Stimulated activated CD4-positive, alpha-beta T cell treated with anti-CD3 and anti-CD28 coated beads, Interleukin-2, amount 100 ng/mL, for 24 hours (primary cell): ENCODE measurements at places on chromosomes 3 and 15.

GRCh38 chr3:13079051-13079450 lies 5.8 kb upstream of the IQSEC1 start:
- no peak for DNase-seq

GRCh38 chr15:64847876-64848716 lies 6.4 kb downstream of the PLEKHO2 start:
- DNase-seq, result no peak

- DNase-seq, result no peak
Measured at GRCh38 chr3:40793730-40794129, 269.0 kb downstream of the ZNF621 start.

GRCh38 chr3:72542781-72543180 lies 305.5 kb downstream of the SHQ1 start:
- no peak for DNase-seq

- DNase-seq, result no peak
Measured at GRCh38 chr3:13364602-13365271, 55.4 kb downstream of the NUP210 start.

GRCh38 chr3:107925851-107926250 lies 165.0 kb downstream of the CD47 start:
- no peak for DNase-seq

- DNase-seq, result no peak
Measured at GRCh38 chr3:25556447-25556846, 108.3 kb downstream of the TOP2B start.

GRCh38 chr3:29454161-29454611 lies 173.3 kb downstream of the RBMS3 start:
- no peak for DNase-seq

DNA sequence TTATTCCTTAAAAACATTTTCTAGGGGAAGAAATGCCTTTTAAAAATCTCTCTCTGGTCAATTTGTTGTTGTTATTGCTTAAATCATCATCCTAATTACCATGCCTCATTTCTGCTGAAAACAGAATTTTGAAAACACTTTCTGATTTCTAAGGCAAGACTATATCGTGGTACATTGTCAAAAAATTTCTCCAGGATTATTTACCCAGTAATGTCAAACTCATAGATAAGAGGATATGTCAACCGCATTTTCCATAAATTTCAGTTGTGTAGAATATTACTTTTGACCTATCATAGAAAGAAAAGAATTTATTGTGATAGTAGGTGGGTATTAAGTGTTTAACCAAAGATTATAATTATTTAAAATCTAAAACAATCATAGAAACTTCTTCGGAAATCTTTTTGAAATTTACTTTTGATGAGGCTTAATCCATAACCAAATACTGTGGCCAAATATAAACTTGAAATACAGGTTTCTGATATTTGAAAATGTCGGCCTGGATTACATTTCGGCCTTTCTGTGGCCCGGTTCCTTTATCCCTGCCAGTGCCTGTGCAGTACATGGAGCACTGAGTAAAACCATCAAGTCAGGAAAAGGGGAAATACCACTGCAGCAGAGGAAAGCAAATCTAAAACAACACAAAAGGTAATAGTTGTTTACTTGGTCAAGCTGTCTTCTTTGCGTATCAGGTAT lies 173.4 kb downstream of the MYRIP start:
- no peak for DNase-seq

DNA sequence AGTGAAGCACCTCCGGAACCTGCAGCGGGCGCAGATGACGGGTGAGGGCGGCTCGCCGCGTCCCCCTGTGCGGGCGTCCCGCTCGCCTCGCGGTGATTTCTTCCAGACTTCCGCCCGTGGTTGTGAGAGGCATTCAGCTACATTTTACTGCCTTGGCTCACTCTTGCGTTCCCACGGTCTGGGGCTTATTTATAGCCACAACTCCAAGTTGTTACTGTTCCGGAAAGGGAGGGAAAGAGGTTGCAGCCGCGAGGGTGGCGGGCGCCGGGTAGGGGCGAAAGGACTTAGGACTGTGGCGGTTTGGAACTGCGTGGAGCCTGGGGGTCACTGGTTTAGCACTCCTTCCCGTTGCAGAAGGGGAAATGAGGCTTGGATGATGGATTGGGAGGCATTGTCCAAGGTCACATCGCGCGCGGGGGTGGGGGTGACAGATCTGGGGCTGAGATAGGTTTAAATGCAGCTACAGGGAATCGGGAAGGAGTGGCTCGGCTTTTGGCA lies 1.1 kb downstream of the HES1 start:
- peak; percentile 27 for DNase-seq

DNA sequence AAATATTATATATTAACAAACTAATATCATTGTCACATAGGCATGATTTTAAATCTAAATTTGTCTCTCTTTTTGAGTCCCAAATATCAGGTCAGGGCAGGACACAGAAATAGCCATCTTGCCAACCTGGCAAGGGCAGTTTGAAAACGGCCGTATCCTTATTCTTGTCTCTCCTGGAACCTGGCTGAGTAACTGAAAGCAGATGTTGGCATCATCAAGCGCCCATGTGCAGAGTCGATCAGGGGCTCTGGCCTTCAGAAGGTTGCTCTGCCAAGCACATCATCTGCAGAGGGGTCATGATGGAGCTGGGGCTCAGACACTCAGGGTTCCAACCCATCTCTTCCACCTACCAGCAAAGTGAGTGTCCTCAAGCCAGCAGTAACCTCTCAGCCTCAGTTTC lies 55.2 kb upstream of the OCA2 start:
- DNase-seq, result no peak

DNA sequence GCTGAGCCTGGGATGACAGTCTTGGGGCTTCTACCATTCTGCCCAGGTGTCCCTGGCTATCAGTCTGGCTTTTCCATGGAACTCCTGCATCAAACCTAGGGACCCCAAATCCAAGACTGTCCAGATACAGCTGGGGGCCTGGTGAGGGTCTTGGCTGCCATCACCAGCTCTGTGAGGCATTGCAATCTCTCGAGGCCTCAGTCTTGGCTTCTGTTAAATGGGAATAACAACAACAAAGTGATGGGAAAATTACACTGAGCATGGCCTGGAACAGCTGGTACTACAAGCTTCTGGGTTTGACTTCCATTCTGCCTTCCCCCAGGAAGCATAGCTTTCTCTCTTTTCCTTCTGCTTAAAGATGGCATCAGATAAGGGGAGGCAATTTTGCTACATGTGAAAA lies 50.0 kb upstream of the LCTL start:
- no peak for DNase-seq

DNA sequence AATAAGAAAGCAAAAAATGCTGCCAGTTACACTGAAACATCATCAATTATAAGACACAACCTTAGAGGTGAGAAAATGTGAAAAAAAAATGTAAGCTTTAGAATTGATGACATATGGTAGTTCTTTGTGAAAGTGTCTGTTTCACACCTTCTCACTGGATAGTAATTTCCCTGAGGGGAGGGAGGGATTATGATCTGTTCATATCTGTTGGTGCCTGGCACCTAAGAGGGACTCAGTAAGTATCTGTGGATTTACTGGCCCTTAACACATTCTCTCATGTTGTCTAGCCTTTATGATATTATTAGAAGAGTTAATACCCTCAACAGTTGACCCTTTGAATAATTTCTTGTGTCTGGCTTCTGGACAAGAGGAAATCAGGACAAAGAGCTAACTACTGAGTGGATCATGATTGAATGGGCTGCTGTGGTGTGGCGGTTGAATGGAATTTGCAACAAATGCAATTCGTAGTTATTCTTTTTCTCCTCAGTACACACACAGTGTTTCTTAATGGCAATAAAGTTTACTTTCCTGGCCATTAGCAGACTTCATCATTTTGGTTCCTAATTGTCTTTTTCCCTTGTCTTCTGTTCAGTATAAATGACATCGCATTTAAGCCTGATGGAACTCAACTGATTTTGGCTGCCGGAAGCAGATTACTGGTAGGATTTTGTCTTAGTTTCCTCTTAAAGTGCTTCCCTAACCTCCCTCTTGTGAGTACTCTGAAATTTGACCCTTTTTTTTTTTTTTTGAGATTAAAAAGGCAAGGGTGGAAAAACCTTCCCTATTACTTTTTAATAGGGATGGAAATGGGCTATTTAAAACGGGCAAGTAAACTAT lies 9.5 kb downstream of the IFT122 start:
- no peak for DNase-seq

GRCh38 chr3:176935194-176935888 lies 261.9 kb downstream of the TBL1XR1 start:
- DNase-seq, result no peak
